Right forelimb (tissue), 1 donor: ENCODE measurements at places on chromosomes 1 and 21.

DNA sequence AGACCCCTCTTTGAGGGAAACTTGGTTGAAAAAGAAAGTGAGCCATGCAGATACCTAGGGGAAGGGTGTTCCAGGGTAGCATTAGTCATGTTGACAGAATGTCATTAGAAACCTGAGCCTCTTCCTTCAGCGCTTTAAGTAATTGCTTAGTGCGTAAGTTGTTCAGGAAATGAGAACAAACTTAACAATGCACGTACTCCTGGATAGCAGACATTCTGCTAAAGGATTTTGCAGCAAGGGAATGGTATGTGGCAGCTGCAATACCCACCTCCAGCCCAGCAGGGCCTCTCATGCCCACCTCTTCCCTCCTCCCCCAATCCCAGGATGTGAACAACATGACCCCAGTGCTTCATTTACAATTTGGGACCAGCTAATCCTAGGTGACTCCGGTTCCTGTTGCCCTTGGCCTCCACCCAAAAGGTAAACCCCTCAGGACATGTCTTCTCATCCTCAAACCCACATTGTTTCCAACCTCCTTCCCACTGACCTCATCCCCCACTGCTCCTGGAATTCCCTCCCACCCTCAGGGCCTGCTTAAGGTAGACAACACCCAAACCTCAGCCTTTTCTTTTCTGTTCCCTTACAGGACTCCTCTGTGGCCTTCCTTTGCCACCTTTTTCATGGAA, 98.0 kb upstream of the BCAR3 start:
- DNase-seq: no peak

GRCh38 chr1:41799723-41800122, 119.0 kb downstream of the HIVEP3 start:
- no peak for DNase-seq

GRCh38 chr1:23198373-23198772, 18.9 kb downstream of the HTR1D start:
- DNase-seq: no peak

DNA sequence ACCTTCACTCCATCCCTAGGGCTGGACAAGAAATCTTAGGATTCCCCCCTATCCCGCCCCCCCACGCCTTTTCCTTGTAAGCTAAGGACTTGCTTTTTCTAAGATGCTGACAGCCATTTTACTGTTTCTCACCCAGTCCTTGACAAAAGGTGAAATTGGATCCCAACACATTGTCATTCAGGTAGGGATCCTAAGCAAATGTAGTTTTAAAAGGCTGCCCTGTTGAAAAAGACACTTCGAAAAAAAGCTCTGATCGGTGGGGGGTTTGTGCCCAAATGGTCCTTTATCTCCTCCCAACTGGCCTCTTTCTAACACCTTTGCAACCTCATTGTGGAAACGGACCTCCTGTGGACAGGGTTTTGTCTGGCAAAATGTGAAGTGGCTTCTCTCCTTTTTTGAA, 2.9 kb downstream of the CACHD1 start:
- DNase-seq: no peak

DNA sequence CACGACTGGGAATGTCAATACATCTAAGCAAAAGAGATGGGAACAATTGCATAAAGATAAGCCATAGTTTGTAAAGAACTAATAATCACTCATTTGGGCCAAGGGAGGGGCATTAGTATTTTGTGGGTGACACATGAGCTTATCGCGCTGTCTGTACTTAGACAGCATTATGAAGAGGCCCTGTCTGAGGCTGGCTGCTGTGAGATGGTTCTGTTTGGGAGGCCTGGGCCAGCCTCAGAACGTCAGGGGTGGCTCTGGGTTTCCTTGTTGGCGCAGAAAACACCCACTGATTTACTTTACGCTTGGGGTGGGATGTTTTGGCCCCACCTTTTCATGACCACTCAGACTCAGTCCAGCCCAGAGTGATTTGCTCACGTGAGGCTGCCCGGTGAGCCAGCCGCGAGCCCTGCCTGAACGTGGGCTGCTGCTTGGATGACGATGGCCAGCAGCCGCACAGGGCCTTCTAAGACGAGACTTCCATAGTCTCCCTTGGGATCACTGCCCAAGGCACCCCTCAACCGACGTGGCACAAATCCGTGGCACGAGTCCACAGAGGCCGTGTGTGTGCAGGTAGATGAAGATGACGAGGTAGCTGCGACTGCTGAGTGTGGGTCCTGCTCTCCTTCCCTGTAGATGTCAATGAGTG, 18.7 kb downstream of the UMODL1 start:
- DNase-seq: no peak

DNA sequence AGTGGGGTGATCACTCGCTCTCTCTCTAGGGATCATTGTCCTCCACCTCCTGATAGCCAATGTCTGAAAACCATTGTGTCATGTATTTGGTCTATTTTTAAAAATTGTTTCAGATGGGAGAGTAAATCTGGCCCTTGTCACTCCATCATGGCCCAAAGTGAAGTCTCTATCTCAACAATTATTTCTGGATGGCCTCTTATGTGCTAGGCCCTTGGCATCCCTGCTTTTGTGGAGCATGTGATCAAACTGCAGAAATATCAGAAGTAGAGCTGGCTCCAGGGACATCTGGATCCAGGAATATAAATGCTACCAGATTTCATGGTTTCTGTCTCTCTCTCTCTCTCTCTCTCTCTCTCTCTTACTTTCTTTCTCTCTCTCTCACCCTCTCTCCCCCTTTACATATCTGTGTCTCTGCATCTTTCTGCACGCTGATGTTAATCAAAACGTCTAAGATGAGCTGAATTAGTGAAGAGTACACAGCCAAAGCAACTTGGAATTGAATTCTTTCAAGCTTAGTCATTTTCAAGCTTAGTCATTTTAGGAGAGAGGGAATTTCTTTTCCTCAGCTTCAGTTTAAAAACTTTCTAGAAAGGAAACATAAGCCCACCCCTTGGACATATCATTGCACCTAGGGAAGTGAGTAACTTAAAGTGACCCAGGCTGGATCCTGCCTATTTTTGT, 47.4 kb upstream of the DOCK7 start:
- no peak for DNase-seq

DNA sequence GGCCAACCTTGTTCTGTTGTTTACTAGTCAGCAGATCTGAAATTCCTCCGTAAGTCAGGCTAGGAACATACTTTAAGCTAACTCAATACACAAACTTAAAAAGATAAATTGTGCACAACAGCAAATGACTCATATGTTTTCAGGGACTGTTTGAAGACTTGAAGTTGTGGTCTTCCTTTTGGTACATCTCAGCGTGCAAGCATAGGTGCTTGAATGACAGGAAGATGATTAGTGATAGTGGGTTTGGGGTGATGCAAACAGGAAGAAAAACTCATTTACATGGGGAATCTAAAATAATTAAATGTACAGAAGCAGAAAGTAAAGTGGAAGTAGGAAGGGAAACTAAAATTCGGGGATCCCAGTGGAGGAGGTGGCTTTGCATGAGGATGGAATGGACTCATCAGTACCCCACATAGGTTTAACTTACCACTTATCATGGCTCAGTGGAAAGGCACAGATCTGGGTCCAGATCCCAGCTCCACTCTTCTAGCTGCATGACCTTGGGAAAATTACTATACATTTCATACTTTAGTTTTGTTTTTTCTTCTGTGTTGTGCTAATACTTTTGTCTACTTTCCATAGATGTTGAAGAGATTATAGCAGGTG, 122.3 kb downstream of the XCL2 start:
- no peak for DNase-seq

GRCh38 chr1:52679048-52679447, 19.1 kb downstream of the COA7 start:
- DNase-seq: no peak

DNA sequence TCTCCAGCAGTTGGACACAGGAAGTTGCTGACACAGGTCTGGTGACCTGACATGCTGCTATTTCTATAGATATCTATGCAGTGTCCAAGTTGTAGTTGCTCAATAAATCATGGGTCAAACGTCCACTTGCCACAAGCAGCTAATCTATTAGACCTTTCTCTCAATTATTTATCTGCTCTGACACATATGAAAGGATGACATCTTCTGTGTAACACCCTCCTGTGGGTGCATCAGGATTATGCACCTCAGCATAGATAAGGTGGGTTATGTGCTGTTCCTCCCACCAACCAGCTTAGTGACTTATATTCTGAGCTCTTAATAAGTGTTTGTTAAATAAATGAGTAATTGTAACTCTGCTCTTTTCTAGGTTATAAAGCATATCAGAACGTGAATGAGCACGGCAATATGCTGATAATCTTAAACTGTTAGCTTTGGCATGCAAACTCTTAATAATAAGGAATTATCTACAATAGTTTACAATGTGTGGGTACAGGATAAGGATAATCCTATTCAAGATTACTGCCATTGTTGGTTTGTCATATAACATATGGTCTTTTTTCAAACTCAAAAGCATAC, 90.7 kb upstream of the GCLM start:
- DNase-seq: peak; percentile 12

DNA sequence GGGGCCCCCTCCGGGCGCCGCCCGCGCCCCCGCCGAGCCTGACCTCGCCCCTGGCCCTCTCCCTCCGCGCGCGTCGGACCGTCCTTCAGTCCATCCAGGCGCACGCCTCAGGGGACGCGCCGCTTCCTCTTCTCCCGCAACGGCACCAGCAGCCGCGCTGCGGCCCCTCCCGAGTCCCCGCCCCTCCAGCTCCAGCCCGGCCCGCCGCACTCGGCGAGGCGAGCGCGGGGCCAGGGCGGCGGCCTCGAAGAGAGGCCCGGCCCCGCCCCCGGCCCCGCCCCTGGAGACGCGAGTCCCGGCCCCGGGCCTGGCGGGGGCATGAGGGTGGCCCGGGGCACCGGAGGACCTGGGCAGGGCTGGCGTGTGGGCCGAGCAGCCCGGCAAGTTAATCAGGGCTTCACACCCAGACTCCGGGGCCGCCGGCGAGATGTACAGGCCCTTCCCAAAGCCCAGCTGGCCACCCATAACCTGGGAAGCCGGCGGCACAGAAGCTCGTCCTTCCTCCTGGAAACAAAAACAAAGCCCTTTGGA, at the start of gene IGSF3:
TSS of gene IGSF3 (minus strand) at position 159 of the 531 bp plus-strand sequence. CDS start 1,407 bp downstream, outside the sequence.
- DNase-seq: peak; percentile 84
